ENCODE measurements at places on chromosomes 6 and 20.

- DNase-seq = no peak
Measured at GRCh38 chr6:69487688-69488087, 309.1 kb downstream of the LMBRD1 start.

- no peak for DNase-seq
Measured at GRCh38 chr6:2363211-2363610, 117.8 kb upstream of the GMDS start.

DNA sequence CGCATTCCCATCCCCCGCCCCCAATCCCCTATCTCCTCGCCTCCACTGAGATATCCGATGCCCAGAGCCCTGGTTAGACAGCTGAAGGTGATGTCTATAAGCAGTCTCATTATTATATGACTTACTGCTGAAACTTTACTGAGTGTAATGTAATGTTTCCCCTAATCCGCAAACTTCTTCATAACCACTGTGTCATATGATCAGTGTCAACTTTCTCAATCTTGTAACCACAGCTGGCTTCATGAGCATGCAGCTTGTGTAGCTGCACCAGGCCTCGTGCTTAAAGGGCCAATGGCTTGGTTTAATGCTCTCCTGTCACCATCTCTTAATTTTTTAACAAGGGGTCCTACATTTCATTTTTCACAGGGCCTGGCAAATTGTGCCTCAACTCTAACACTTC lies 8.1 kb downstream of the ASIP start:
- DNase-seq = no peak

GRCh38 chr20:53872561-53873229 lies 197.7 kb downstream of the BCAS1 start:
- DNase-seq = no peak

GRCh38 chr6:30836431-30836866 lies 47.9 kb upstream of the DDR1 start:
- no peak for DNase-seq

GRCh38 chr6:16057446-16057845 lies 71.4 kb upstream of the MYLIP start:
- DNase-seq = no peak

DNA sequence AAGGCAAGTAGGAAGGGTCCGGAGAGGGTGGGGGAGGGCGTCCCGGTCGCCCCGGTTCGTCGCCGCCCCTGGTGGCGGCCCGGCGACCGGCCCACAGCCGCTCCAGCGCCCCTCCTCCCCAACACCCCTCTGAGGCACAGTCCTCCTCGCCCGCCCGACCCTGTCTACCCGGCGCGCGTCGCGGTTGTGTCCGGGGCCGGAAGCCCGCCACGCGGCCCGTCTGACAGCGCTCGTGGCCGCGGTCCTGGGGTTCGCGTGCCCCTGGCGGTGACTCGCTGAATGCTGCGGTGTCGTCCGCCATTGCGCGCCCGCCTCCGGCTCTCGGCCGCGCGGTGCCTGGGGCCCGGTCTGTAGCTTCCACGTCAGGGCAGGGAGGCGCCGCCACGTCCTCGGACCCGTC lies 335.3 kb upstream of the DEFB115 start:
- no peak for DNase-seq

GRCh38 chr20:19631410-19631809 lies 126.6 kb upstream of the RIN2 start:
- DNase-seq = no peak

GRCh38 chr20:44963325-44964215 lies 2.7 kb upstream of the STK4 start:
- no peak for DNase-seq

GRCh38 chr20:37305079-37305478 lies 15.6 kb downstream of the MANBAL start:
- no peak for DNase-seq

GRCh38 chr20:32829311-32830005 lies 9.7 kb downstream of the MAPRE1 start:
- DNase-seq = no peak

- DNase-seq = no peak
Measured at GRCh38 chr20:17925141-17925939, 43.3 kb downstream of the SNX5 start.

DNA sequence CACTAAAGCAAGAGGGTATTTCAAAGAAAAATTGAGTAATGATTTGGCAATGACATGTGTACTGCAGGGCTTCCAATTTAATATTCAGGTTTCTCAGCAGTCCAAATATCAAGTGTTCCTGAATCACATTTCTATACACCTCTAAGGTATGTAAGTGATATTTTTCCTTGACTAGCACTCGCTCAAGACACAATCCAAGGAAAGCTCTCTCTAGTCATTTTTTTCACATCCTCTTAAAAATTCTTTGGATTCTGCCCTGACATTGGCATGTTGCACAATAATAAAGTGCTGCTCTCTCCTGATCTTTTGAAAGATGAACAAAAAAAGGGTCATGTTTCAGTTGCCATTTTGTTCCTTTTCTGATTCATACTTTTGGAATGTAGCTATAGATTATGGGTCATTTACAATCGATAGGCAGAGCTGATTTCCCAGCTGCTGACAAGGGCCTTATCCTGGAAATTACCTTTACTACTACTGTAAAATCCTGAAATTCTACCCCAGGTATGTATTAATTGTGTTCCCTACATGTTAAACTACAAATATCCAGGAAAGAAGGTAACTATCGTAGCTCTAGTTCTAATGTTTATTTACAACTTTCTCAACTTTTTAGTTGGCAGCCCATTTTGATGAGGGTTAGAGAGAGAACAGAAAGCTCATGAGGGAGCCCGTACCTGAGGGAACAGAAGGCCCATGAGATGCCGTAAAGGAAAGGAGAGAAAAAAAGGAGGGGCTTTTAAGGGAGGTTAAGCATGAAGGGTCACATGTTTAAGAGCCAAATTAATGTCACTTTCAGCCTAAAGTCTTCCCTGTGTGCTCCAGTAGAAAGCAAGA lies 22.2 kb upstream of the ADGRG6 start:
- no peak for DNase-seq

GRCh38 chr20:37800618-37801017 lies 102.3 kb upstream of the VSTM2L start:
- DNase-seq = no peak

- DNase-seq = no peak
Measured at GRCh38 chr6:107811591-107812218, 12.4 kb downstream of the SCML4 start.

DNA sequence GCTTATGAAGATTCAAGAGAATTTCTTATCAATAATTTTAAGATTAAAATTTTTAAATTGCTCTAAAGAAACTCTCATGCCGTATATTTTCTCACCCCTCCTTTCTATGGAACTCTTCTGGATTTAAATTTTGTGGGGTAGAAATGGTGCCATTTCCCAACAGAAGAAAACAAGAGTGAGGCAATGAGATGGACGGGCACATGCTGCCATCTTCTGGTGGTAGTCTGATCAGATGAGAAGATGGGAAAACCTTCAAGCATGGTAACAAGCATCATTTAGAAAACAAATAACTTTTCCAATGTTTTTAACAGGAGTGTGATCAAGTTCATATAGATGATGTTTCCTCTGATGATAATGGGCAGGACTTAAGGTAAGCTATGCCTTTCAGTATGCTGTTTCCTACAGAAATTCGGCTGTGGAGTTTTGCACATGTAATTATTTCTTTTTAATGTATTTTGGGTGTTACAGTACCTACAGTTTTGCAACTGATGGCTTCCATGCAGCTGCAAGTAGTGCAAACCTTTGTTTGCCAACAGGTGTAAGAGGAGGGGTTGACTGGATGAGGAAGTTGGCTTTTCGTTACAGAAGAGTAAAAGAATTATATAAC lies 271.4 kb downstream of the EYA4 start:
- no peak for DNase-seq

DNA sequence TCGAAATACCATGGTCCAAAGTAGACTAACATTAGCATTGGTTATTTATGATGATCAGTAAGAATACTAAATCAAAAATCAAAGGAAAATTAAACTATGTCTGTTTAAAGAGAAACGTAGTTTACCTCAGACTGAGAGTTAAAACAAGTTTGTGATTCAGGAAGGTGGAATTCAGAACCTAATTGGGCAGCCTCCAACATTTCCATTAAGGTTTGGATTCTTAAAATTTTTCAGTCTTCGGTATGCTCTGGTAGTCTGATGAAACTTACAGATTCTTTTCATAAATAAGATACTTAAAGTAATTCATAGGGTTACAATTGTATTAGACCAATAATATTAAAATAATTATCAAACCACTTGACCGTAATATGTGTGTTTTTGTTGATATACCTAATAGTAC lies 18.6 kb downstream of the HFE start:
- no peak for DNase-seq

DNA sequence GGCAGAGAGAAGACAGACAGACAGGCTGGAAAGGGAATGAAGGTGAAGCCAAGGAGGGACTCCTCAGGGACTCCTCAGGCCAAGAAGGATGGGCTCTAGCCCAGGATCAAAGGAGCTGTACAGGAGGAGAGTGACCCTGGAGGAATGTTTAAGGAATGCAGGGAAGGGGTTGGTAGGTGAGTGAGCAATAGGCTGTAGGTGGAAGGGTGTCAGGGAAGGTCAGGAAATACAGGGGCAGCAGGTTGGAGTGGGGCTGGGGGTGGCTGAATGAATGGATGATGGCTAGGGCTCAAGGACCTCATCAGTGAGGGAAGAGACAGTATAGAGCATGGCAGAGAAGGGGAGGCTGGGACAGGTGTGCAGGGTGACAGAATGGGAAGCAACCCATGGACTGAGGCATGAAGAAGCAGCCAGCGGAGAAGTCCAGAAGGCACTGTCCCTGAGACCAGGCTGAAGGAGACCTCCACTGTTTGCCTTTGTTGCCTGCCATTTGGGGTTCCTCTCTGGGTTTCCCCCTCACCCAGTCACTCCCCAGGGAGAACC lies 13.2 kb downstream of the SYNGAP1 start:
- DNase-seq = no peak

DNA sequence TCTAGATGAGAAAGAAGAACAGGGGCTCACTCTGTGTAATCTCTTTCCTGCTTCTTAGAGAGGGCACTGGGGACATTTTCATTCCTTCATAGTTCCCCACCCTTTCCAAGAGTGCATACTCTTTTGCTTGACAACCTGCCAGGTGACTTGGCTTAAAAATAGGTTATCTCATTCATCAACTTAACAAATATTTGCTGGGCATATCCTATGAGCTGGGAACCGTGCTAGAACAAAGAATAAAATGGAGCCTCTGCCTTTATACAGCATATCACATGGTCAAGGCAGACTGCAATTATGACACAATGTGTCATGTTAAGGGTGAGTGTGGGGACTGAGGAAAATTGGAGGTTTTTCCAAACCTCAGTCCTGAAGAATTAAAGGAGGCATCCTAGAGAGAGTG lies 209.8 kb upstream of the FOXA2 start:
- DNase-seq = no peak

GRCh38 chr6:36688739-36689075 lies 8.9 kb upstream of the RAB44 start:
- DNase-seq = no peak

DNA sequence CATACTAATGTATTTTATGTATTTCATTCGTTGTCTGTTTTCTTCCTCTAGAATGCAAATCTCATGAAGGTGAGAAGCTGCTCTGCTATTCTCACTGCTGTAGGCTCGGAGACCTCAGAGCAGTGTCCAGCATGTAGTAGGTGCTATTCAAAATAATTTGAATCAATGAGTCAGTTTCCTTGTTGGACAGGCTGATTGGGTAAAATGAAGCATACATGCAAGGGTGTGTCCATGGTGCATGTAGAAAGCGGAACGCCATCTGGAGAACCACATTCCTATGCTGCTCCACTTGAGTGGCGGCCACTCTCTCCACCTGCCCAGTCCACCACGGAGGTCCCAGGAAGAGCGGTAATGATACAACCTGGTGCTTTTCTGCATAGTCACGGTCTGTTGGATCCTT lies 412.1 kb downstream of the QKI start:
- DNase-seq = no peak

- no peak for DNase-seq
Measured at GRCh38 chr6:157847846-157848245, 24.8 kb downstream of the SNX9 start.

GRCh38 chr6:38169977-38170526 lies 350.5 kb downstream of the ZFAND3 start:
- DNase-seq = no peak

GRCh38 chr20:51138576-51138975 lies 115.7 kb upstream of the KCNG1 start:
- no peak for DNase-seq

- no peak for DNase-seq
Measured at GRCh38 chr20:45886590-45887345, 654 bp downstream of the SPATA25 start.

DNA sequence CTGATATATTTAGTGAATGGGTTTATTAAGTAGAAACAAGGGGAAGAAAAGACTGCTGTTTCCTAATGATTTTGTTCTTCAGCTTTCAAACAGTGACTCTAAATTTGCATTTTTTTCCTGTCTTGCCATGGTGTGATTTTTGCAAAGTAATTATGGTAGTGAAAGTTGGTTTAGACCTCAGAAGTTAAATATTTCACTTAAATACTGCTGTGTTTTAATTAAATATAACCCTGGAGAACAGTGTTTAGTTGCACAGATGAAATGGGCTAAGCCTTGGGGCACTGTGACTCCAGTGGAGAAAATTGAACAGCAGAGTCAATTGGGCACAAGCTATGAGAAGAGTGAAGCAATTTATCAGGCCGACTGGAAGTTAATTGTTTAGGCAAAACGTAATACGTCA lies 111.1 kb upstream of the MCHR2 start:
- no peak for DNase-seq

- DNase-seq = no peak
Measured at GRCh38 chr6:121666814-121667213, 231.4 kb downstream of the GJA1 start.

DNA sequence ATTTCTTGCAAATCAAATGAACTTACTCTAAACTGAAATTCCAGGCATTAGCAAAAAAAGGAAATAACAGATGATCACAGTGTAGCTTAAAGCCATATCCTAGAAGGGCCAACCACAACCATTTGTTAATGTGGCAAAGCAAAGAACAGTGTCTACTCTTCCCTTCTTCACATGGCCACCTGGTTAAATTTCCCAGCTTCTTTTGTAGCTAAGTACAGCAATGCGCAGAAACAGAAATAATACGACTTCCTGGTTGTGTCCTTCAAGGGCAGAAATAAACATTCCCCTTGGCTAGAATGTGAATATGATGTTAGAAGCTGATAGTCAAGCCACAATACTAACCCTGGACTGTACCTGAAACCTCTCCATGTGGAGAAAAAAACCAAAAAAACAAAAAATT lies 9.6 kb downstream of the SNX3 start:
- no peak for DNase-seq

GRCh38 chr6:154887051-154887450 lies 108.1 kb upstream of the TIAM2 start:
- no peak for DNase-seq
